ENCODE measurements at places on chromosomes 3 and 15.

GRCh38 chr3:121871430-121871829 lies 22.8 kb upstream of the SLC15A2 start:
- DNase-seq: no peak

GRCh38 chr15:36525430-36525829 lies 54.0 kb upstream of the CDIN1 start:
- no peak for DNase-seq

- DNase-seq: no peak
Observed at GRCh38 chr15:41564286-41564959, 5.4 kb downstream of the TYRO3 start.

GRCh38 chr3:101828691-101829436 lies 20.4 kb upstream of the NFKBIZ start:
- peak; percentile 28 for DNase-seq

DNA sequence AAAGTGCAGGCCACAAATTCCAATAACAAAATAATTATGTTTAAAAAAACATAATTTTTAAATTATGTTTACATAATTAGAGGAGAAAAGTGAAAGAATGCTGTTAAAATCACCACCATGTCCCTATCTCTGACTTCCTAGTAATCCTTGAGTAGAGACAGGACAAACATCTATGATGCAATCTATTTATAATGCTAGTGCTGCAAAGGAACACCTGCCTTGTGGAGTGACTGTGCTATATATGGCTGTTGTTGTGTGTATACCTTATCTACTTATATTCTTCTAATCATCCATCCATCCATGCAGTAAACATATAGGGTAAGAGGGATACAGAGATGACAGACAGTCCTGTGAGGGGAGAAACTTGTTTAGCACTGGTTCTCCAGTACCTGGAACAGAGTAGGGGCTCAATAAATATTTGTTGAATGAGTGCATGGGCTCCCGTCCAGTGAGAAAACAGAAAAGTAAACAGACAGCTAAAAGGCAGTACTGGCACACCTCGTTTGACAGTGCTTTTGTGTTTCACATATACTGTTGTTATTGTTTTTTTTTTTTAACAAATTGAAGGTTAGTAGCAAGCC lies 229.3 kb upstream of the UBE2E1 start:
- no peak for DNase-seq

DNA sequence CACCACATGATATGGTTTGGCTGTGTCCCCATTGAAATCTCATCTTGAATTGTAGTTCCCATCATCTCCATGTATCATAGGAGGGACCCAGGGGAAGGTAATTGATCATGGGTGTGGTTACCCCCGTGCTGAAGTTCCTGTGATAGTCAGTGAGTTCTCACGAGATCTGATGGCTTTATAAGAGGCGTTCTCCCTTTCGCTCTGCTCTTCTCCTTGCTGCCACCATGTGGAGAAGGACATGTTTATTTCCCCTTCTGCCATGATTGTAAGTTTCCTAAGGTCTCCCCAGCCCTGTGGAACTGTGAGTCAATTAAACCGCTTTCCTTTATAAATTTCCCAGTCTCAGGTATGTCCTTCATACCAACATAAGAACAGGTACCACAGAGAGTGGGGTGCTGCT lies 21.9 kb downstream of the OSTN start:
- DNase-seq: no peak

GRCh38 chr3:171213178-171213577 lies 186.7 kb upstream of the SLC2A2 start:
- DNase-seq: no peak

DNA sequence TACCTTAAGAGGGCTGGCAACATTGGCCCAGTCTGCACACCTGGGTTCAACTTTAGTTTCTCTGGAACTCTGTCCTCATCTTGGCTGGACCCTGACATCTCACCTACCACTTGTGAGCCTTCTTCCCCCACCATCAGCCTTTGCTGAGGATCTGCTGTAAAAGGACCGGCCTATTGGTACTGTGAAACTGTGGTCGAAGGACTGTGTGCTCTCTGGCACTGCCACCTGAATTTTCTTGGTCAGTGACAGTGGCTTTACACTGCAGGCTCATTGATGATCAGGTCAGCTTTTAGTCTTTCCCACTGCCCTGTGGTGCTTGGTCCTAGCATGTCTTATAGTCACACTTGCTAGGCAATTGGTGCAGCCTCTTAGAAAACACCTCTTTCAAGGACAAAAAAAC lies 86.9 kb downstream of the PEX5L start:
- no peak for DNase-seq

Data from activated CD8-positive, alpha-beta memory T cell treated with anti-CD3 and anti-CD28 coated beads for 48 hours (primary cell).